ENCODE measurements at places on chromosomes 2 and 18.
A peak's percentile ranks its signal among the peaks of the same experiment; 100 is the strongest.

DNA sequence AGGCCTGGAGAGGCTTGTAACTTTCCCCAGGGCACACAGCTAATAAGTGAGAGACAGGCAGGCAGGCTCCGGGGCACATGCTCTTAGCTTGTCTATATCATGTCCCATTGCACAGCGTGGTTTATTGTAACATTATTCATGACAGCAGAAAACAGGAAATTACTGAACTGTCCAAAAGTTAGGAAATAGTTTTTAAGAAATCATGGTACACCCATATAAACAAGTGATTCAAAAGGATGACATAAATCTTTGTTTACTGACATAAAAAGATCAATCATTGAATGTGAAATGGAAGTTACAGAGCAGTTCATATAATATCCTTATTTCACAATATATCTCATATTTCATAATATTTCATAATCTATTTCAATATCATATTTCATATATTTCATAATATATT lies 34.3 kb upstream of the TXNDC2 start:
- no peak for DNase-seq

- DNase-seq = no peak
Observed at GRCh38 chr2:133104871-133105270, 434.9 kb upstream of the LYPD1 start.

DNA sequence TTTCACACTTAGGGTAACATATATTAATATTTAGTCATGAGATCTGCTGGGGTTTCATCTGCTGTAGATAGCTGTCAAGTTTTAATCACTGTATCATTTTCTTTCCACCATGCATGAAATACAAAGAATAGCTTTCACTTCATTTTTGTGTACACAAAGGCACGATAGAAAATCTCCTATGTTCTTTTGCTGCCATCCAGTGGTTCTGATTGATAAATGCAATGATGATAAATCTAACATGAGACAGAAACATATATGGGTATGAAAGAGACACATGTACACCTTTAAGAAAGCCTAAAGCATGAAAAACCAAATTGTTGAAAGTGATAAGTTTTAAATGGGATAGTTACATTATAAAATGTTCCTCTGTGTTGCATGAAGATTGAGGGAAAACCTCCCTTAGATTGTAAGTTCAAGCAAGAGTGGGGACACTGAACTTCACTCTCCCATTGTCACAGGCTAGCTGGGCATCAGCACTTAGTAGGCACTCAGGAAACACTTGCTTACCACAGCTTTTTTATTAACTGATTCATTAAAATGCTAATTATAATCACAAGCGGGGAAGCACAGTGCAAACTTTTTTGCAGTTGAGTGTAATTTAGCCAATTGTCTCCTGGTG lies 31.2 kb downstream of the C1D start:
- peak; percentile 23 for DNase-seq

GRCh38 chr2:63054841-63055225 lies 4.2 kb downstream of the OTX1 start:
- peak; percentile 41 for DNase-seq

DNA sequence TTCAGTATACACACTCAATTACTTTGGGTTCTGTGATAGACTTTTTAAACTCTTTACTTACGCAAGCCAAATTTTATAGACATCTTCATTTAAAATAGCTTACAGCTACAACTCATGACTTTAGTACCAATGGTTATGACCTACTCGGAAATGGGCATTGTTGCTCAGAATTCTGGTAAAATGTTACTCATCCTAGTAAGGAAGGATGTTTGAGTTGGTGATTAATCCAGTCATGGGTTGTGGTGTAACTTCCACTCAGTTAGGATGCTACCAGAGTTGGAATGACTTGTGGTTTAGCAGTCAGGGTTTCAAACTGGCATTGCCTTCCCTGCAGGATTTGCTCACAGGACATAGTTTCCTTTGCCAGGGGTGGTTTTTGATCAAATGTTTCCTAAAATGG lies 7.4 kb upstream of the NPC1 start:
- no peak for DNase-seq

DNA sequence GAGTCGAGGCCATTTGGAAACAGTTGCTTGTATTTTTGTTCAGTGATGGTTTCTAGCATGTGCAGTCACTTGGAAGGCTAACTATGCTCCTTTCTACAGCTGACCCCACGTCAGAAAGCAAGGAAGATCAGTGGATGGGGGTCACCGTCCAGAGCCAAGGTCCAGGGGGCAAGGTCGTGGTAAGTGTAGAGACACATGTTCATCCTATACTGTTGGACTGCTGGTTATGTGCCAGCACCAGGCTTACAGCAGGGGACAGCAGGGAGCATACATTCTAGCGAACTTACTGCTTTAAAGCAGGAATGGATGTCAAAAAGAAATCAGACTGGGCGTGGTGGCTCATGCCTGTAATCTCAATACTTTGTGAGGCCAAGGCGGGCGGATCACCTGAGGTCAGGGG lies 40.0 kb downstream of the ITGA6 start:
- DNase-seq = no peak

DNA sequence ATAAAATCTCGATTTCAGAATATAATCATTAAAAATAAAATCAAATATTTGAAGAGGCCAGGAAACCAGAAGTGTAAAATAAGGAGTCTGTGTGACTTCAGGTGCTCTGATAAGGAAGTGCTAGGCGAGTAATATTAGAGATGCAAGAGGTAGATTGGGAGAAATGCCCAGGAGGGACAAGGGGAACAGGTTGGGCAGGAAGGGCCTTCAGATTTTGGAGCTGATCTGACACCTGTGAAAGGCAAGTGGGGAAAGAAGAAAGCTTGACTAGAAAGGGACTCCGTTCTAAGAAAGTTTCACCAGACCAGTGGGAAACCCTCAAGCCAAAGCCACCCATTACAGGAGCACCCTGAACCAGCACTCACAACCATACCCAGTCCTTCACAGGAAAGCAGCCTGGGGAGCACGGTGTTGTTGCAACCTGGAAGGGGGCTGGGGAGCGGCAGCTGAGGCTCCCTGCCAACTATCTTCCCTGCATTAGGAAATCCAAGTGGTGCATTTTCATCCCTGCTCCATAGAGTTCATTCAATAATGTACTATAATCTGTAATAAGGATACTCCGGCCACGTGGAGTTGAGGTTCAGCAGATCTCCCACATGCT lies 57.5 kb upstream of the GREB1L start:
- DNase-seq = no peak

DNA sequence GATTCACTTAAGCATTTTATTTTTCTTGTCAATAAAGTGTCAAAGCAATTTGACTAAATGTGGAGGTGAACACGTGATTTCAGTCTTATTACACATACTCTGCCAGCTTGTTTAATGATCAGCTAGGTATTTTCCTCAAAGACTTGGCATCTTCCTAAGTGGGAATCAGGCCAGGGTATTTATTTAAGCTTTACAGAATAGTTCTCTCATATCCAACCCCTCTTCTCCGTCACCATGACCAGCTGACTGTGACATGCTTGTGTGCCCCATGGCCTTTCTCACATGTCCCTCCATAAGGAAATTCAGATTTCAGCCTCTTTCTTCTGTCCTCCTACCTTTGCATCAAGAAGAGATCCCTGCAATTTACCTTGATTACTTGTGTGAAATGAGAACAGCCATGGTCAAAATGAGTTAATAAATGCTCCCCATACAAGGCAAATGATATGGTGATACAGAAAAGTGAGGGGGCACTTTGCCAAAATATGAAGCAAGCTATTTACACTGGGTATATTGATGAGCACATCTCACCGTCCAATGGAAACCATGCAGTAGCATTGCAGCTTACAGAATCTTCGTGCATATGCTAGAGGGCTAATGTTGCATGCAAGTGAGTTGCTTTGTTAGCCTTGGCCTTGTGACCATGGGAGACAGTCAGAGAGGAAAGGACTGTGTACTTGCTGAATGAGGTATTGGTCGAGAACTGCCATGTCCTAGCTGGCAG lies 202.2 kb downstream of the RNF152 start:
- DNase-seq = no peak

DNA sequence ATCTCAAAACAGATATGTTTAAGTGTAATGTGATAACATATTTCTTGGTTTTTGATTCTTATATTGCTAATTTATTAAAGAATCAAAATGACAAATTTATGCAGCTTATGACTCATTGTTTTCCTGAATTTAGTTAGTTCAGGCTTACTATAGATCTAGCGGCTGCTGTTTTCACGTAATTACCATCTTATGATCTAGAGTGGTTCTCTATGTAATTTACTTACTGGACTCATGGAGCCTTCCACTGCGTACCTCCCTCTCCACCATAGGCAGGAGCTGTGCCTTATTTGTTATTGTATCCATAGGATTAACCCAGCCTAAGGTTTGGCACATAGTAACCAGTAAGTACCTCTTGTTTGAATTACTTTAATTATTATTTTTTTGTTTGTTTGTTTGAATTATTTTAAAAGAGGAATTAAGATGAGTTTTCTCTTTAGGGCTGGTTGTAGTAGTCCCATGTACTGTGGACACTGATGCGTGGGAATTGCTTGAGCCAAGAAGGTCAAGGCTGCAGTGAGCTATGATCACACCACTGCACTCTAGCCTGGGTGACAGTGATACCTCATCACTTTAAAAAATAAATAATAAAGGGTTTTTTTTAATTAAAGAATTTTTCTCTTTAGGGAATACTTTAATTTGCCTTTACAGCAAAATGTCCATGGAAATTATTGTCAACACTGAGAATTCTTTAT lies 165.5 kb downstream of the PHLPP1 start:
- no peak for DNase-seq

GRCh38 chr2:65471409-65471808 lies 39.0 kb upstream of the SPRED2 start:
- no peak for DNase-seq

GRCh38 chr18:75139226-75139911 lies 69.6 kb downstream of the PTGR3 start:
- peak; percentile 22 for DNase-seq
